ENCODE measurements at places on chromosomes 6 and 20. TPM values are rescaled to one million over a fixed set of nuclear protein-coding genes. Genes with fewer than 3 reads are reported as not detected.

DNA sequence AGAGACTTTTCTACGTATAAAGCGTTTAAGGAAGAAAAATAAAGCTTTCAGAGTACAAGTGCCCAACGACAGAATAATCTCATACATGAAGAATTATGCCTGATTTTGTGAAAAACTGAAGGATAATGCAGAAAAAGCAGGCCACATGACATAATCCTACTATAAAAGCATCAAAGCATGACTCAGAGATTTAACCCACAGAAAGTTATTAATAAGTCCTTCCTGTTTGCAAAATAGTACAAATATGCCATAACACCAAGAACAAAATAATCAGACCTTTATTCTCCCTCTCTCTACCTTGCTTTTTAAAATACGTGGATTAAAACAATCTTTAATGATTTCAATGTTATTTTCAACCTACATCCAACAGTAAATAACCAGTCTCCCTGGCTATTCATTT is 118.6 kb upstream of the BCLAF1 start:
- no peak for DNase-seq

CALHM5 gene
- total RNA-seq = 1.9 TPM

DNA sequence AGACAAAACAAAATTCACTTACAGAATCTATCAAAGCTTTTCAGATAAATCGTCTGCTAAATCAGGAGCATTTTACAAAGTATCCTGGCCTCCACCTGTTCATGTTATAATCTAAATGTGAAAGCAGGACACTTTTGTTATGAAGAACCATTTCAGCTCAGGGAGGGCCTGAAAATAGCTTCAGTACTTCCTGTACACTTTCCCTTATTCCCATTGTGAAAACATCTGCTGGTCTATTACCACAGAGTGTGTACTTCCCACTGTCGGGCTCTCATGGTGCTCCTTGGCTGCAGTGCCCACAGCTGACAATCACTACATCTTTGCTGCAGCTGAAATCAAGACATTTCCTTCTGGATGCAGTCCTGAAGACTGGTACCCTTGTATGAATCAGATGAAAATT is 128.1 kb downstream of the OPRM1 start:
- no peak for DNase-seq

UQCC2 gene
- 11.9 TPM for total RNA-seq

SCGN gene
- total RNA-seq = 0.62 TPM

- no peak for DNase-seq
Measured at GRCh38 chr6:7165890-7166267, 58.1 kb downstream of the RREB1 start.
